Type B pancreatic cell (in vitro differentiated cells): ENCODE measurements at places on chromosomes 12 and 14. TPM values are rescaled to one million over a fixed set of nuclear protein-coding genes. Genes with fewer than 3 reads are reported as not detected.

- no peak for DNase-seq
- no peak overlapping the region for H3K4me3 ChIP-seq
- H3K27me3 ChIP-seq, result no peaks in the 10 kb centered on the region
- peaks cover 10% of the 10 kb centered on the region for H3K4me1 ChIP-seq
- H3K27ac ChIP-seq, result no peak overlapping the region
- no peaks in the 10 kb centered on the region for H3K36me3 ChIP-seq
Measured at GRCh38 chr12:90945070-90945649, 9.8 kb downstream of the CCER1 start.

- no peaks in the 10 kb centered on the region for H3K27me3 ChIP-seq
- H3K27ac ChIP-seq, result peak overlapping the region; percentile 94
- H3K36me3 ChIP-seq, result peaks cover 8% of the 10 kb centered on the region
- H3K4me1 ChIP-seq, result peaks cover 38% of the 10 kb centered on the region
- H3K4me3 ChIP-seq, result peak overlapping the region; percentile 98
- no peak for DNase-seq
Measured at GRCh38 chr12:56298828-56299227, 1.3 kb downstream of the CS start.

DNA sequence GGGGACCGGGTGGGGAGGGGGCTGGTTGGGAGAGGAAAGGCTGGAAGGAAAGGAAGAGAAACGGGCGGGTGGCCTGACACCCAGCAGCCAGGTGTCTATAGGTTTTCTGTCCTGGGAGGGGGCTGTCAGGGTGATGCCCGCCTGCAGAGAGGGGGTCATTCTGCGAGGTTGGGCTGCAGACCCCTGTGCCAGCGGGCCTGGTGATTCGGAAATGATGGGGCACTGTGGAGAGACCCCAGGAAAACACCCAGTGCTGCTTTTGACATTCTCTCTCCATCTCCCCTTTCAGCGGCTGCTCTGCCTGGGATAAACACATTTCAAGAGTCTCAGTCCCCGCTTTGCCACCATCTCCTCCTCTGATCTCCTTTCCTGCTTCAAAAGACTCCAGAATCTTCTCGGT, 168.5 kb upstream of the RTL1 start:
- peak; percentile 48 for DNase-seq
- no peaks in the 10 kb centered on the region for H3K36me3 ChIP-seq
- H3K4me3 ChIP-seq, result no peak overlapping the region
- H3K27me3 ChIP-seq, result peaks cover 20% of the 10 kb centered on the region

DNA sequence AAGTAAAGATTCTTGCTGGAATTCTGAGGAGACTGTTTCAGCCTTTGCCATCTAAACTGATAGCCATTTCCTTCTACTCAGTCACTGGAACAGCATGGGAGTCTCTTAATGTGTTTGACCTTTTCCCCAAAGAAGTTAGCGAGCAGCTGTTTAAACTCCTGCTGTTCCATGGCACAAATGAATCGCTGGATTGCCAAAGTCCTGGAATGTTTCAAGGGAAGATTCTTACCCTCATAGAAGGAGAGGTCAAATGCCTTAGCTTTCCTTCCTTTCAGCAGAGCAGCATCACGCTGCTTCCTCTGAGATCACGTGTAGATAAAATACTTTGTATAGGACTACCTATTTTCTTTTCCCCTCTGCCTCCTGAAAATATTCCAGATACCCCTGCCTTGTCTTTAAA, 10.5 kb upstream of the NR2C1 start:
- peaks cover 18% of the 10 kb centered on the region for H3K4me1 ChIP-seq
- peak overlapping the region; percentile 44 for H3K27ac ChIP-seq
- DNase-seq, result no peak
- H3K27me3 ChIP-seq, result no peaks in the 10 kb centered on the region
- H3K36me3 ChIP-seq, result peaks cover 14% of the 10 kb centered on the region

- H3K4me1 ChIP-seq, result peaks cover 4% of the 10 kb centered on the region
- no peaks in the 10 kb centered on the region for H3K27me3 ChIP-seq
- no peak for DNase-seq
- no peak overlapping the region for H3K27ac ChIP-seq
- H3K36me3 ChIP-seq, result peaks cover 35% of the 10 kb centered on the region
- no peak overlapping the region for H3K4me3 ChIP-seq
Measured at GRCh38 chr12:62586850-62587249, 120.2 kb downstream of the MON2 start.

GRCh38 chr12:2650261-2651067, 144.3 kb upstream of the FKBP4 start:
- H3K27me3 ChIP-seq, result peaks cover 21% of the 10 kb centered on the region
- peaks cover 4% of the 10 kb centered on the region for H3K4me1 ChIP-seq
- H3K27ac ChIP-seq, result no peak overlapping the region
- no peak overlapping the region for H3K4me3 ChIP-seq

- H3K4me3 ChIP-seq, result no peak overlapping the region
- H3K4me1 ChIP-seq, result peaks cover 11% of the 10 kb centered on the region
- DNase-seq, result peak; percentile 85
- H3K27ac ChIP-seq, result peak overlapping the region; percentile 39
- H3K27me3 ChIP-seq, result no peaks in the 10 kb centered on the region
Measured at GRCh38 chr14:75654127-75654732, 6.4 kb downstream of the ERG28 start.

DNA sequence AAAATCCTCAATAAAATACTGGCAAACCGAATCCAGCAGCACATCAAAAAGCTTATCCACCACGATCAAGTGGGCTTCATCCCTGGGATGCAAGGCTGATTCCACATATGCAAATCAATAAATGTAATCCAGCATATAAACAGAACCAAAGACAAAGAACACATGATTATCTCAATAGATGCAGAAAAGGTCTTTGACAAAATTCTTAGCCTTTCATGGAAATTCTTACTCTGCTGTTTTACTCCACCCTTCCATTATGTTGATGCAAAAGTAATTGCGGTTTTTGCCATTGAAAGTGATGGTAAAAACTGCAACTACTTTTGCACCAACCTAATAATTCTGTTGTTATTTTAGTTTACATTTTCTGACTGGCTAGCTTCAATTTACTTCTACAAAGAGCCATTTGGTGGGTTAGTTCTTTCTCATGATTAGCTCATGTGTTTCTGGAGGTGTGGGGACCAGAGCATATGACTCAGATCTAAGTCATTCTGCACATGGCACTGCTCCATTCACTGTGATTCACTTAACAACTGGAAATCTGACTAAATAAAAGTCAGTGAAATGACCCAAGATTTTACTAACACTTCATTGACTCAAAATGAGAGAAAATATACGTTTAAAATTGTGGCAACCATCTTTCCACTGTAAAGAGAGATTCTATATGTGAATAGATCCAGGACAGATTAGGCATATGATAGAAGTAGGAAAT, 99.9 kb downstream of the TMTC3 start:
- no peak overlapping the region for H3K4me3 ChIP-seq
- no peaks in the 10 kb centered on the region for H3K27me3 ChIP-seq
- H3K4me1 ChIP-seq, result no peaks in the 10 kb centered on the region
- H3K36me3 ChIP-seq, result no peaks in the 10 kb centered on the region
- DNase-seq, result no peak

GRCh38 chr12:32881107-32881506, 15.5 kb downstream of the PKP2 start:
- no peaks in the 10 kb centered on the region for H3K27me3 ChIP-seq
- DNase-seq, result no peak
- H3K4me3 ChIP-seq, result no peak overlapping the region
- peak overlapping the region; percentile 71 for H3K27ac ChIP-seq
- H3K4me1 ChIP-seq, result peaks cover 9% of the 10 kb centered on the region

- H3K27me3 ChIP-seq, result peaks cover 45% of the 10 kb centered on the region
- H3K4me3 ChIP-seq, result peak overlapping the region; percentile 89
- DNase-seq, result peak; percentile 70
- peak overlapping the region; percentile 35 for H3K27ac ChIP-seq
- no peaks in the 10 kb centered on the region for H3K36me3 ChIP-seq
- peaks cover 11% of the 10 kb centered on the region for H3K4me1 ChIP-seq
Measured at GRCh38 chr14:91946622-91947474, 646 bp downstream of the FBLN5 start.

- H3K36me3 ChIP-seq, result no peaks in the 10 kb centered on the region
- H3K27me3 ChIP-seq, result peaks cover 35% of the 10 kb centered on the region
- H3K4me1 ChIP-seq, result peaks cover 3% of the 10 kb centered on the region
- H3K27ac ChIP-seq, result no peak overlapping the region
Measured at GRCh38 chr12:105733579-105733978, 403.1 kb downstream of the C12orf75 start.

DNA sequence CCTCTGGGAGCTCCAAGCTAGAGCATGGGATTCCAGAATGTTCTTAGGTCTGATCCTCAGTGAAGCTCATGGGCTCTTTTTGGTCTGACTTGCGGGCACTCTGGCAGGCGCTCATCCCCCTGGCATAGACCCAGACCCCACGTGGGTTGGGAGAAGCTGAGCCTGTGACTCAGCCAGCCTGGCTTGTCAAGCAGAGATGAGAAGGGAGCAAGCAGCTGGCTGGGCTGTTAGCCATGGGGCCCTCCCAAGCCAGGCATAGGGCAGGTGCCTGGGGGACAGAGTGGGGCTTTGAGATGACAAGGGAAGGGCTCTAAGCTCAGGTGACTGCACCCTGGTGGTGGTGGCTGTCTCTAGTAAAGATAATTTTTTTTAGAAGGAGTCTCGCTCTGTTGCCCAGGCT, 80.3 kb upstream of the NOS1 start:
- H3K4me3 ChIP-seq, result no peak overlapping the region
- peaks cover 32% of the 10 kb centered on the region for H3K27me3 ChIP-seq

- no peak overlapping the region for H3K27ac ChIP-seq
- H3K36me3 ChIP-seq, result no peaks in the 10 kb centered on the region
- H3K27me3 ChIP-seq, result no peaks in the 10 kb centered on the region
- H3K4me3 ChIP-seq, result no peak overlapping the region
Measured at GRCh38 chr12:84874125-84874824, 38.3 kb downstream of the SLC6A15 start.

- H3K4me3 ChIP-seq, result no peak overlapping the region
- peaks cover 25% of the 10 kb centered on the region for H3K4me1 ChIP-seq
- H3K36me3 ChIP-seq, result peaks cover 19% of the 10 kb centered on the region
- H3K27me3 ChIP-seq, result no peaks in the 10 kb centered on the region
Measured at GRCh38 chr12:82862069-82862841, 175.5 kb downstream of the TMTC2 start.

DNA sequence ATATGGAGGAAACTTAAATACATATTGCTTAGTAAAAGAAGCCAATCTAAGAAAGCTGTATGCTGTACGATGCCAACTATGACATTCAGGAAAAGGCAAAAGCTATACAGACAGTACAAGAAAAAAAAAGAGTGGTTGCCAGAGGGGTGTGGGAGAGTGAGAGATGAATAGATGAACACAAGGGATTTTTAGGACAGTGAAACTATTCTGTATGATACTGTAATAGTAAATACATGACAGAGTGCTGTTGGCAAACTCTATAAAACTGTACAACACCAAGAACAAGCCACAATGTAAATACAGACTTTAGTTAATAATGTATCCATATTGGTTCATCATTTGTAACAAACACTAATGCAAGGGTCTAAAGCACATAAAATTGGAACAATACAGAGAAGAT, 10.9 kb upstream of the MIPOL1 start:
- H3K4me3 ChIP-seq, result no peak overlapping the region
- no peak overlapping the region for H3K27ac ChIP-seq
- H3K36me3 ChIP-seq, result no peaks in the 10 kb centered on the region

- peaks cover 4% of the 10 kb centered on the region for H3K4me1 ChIP-seq
- DNase-seq, result no peak
- H3K36me3 ChIP-seq, result peaks cover 46% of the 10 kb centered on the region
- H3K27ac ChIP-seq, result no peak overlapping the region
- H3K27me3 ChIP-seq, result no peaks in the 10 kb centered on the region
Measured at GRCh38 chr12:10607885-10608458, 5.4 kb downstream of the MAGOHB start.

DNA sequence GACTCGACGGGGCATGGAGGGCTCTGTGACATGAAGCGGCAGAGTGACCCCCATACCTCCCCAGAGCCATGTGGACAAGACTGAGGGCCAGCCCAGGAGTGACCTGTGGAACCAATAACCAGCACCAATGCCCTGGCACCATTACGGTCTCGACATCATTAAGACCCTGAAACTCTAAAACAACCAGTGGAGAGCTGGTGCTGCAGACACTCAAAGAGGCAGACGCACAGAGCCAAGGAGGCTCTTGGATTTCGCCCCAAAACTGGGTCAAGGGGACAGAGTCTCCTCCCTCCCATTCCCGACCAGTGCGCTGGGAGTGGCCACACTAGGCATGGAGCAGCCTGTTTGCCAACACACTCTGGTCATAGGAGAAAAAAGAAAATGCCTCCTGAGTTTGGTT, 41.6 kb upstream of the VASH1 start:
- H3K4me1 ChIP-seq, result peaks cover 20% of the 10 kb centered on the region
- H3K4me3 ChIP-seq, result no peak overlapping the region
- peaks cover 6% of the 10 kb centered on the region for H3K27me3 ChIP-seq
- H3K36me3 ChIP-seq, result no peaks in the 10 kb centered on the region
- peak; percentile 61 for DNase-seq
- no peak overlapping the region for H3K27ac ChIP-seq

DNA sequence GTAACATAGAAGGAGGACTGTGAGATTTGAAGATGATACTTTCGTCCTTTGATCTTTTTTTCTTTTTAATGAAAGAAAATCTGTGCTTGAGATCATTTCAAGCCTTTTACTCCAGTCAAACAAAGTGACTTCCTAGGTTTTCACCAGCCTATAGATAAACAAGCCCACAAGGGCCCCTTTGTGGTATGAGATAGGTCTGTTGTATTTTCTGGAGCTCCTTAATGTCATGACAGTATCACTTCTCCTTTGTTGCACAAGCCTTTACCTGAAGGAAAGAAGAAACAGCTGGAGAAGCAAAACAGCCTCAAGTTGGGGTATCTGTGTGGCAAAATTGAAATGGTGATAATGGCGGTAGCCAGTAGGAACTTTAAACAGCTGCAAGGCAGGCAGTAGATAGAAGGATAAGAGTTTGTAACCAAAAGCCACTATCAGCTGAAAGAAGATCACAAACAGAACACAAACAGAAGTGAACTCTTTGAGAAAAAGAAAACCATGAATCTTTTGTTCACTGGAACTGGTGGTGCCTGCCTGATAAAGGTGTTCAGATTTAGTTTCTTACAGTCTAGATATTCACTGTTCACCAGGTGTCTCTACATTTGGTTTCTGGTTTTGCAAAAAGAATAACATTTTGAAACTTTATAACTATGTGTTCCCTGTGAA, 96.8 kb downstream of the LGR5 start:
- no peak for DNase-seq
- H3K4me3 ChIP-seq, result no peak overlapping the region
- H3K27me3 ChIP-seq, result peaks cover 7% of the 10 kb centered on the region
- no peaks in the 10 kb centered on the region for H3K36me3 ChIP-seq
- H3K27ac ChIP-seq, result no peak overlapping the region

- H3K36me3 ChIP-seq, result peaks cover 7% of the 10 kb centered on the region
- DNase-seq, result no peak
- no peaks in the 10 kb centered on the region for H3K27me3 ChIP-seq
- H3K4me1 ChIP-seq, result peaks cover 36% of the 10 kb centered on the region
Measured at GRCh38 chr12:124520265-124520701, 47.1 kb downstream of the NCOR2 start.

- peaks cover 27% of the 10 kb centered on the region for H3K36me3 ChIP-seq
- peak overlapping the region; percentile 87 for H3K4me3 ChIP-seq
- DNase-seq, result no peak
- H3K27me3 ChIP-seq, result peaks cover 14% of the 10 kb centered on the region
- peaks cover 53% of the 10 kb centered on the region for H3K4me1 ChIP-seq
Measured at GRCh38 chr12:124916374-124917134, 2.1 kb upstream of the UBC start.

- no peaks in the 10 kb centered on the region for H3K36me3 ChIP-seq
- peaks cover 9% of the 10 kb centered on the region for H3K4me1 ChIP-seq
- no peaks in the 10 kb centered on the region for H3K27me3 ChIP-seq
- no peak overlapping the region for H3K4me3 ChIP-seq
- DNase-seq, result no peak
Measured at GRCh38 chr14:64671591-64671990, 32.6 kb upstream of the PLEKHG3 start.

Gene SLC38A2
- total RNA-seq, result 204 and 217 TPM in 2 replicates

Gene SLC38A4
- total RNA-seq, result 11.8 and 14.4 TPM in 2 replicates

Gene SYT10
- 1.5 and 1.6 TPM in 2 replicates for total RNA-seq

Gene MGP
- total RNA-seq, result 5.4 and 41.1 TPM in 2 replicates

Gene OR6C2
- total RNA-seq, result not detected in 2 replicates

Gene PZP
- total RNA-seq, result 0.07 and 0.12 TPM in 2 replicates

Gene FOXM1
- total RNA-seq, result 53.9 and 68.6 TPM in 2 replicates

Gene FGD4
- 26.7 and 47.6 TPM in 2 replicates for total RNA-seq

Gene TSPAN19
- total RNA-seq, result 0.56 TPM in 1 of 2 replicates, not detected in the other

Gene CCNB1IP1
- total RNA-seq, result 76.5 and 95.9 TPM in 2 replicates
